ENCODE measurements at places on chromosomes 2 and 18.

DNA sequence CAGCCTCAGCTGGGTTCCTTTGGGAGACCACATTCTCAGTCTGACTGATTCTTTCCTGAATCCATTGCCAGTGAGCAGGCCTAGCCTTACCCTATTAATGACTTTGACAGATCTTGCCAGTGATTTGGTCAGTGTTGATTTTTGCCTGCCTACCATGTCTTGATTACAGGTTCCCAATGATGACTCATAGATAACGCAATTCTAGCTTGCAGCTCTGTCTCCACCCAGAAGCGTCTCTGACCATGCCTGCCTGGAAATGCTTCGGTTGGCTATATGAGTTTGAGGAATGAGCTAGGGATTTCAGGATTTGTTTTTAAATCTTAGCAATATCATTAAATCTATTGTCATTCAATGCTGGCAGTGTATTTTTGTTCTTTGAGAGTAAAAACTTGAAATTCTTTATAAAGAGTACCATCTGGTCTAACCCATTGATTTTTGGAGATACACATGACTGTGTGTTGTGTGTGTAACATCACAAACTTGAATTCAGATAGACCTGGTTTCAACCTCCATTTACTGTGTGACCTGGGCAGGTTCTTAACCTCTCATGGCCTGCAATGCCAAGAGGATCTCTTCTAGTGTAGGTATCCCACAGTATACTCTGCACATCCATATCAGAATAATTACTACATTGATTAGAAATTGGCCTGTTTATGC lies 57.0 kb downstream of the CCDC150 start:
- DNase-seq, result no peak

- DNase-seq, result no peak
Observed at GRCh38 chr2:12705230-12705629, 11.5 kb upstream of the TRIB2 start.

DNA sequence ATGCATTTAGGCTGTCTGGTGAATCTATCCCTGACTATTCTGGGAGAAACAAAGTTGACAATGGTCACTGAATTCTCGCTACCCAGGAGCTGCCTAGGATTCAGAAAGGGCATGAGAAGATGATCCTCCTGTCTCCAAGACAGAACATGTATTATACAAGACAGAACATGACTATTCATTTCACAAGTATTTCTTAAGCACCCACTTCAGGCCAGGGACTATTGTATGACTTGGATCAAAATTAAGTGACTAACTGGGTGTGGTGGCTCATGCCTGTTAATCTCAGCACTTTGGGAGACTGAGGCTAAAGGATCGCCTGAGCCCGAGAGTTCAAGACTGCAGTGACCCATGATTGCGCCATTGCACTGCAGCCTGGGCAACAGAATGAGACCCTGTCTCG lies 235.8 kb upstream of the RAB12 start:
- no peak for DNase-seq

- DNase-seq, result no peak
Observed at GRCh38 chr2:73939419-73939818, 12.7 kb downstream of the DGUOK start.

- no peak for DNase-seq
Observed at GRCh38 chr2:238231809-238232208, 8.0 kb downstream of the HES6 start.

DNA sequence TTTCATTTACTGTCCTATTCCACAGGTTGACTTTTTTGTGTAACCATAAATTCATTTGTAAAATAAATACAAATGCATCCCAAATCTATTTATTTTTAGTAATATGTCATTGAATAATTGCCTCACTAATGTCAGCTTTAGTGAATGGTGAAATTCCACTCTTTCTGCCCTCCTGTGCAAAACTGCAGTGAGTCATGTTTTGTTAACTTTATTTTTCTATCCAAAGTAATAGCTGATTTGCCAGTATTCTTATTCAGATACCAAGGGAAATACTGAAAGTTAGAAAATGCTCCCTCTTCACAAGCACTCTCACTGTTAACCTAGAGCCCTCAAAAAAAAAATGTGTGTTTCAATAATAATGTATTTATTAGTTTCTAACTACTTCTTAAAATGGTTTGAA lies 322.8 kb downstream of the RIT2 start:
- no peak for DNase-seq

DNA sequence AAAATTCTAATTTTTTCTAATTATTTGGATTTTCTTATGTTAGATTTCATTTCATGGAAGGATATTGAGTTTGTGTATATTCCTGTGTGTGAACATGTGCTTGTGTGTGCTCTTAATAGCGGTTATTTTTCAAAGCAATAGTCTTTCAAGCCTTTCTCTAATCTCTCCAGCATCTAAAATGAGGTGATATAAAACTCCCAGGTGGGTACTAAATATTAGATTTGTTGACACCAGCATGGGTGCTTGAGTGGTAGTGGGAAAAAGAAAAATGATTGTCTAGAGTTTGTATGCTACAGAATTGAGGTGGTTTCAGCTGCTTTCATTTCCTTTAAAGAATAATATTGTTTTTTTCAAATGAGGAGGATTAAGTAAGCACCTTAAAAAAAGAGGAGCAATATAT lies 296.8 kb downstream of the PARD3B start:
- no peak for DNase-seq

DNA sequence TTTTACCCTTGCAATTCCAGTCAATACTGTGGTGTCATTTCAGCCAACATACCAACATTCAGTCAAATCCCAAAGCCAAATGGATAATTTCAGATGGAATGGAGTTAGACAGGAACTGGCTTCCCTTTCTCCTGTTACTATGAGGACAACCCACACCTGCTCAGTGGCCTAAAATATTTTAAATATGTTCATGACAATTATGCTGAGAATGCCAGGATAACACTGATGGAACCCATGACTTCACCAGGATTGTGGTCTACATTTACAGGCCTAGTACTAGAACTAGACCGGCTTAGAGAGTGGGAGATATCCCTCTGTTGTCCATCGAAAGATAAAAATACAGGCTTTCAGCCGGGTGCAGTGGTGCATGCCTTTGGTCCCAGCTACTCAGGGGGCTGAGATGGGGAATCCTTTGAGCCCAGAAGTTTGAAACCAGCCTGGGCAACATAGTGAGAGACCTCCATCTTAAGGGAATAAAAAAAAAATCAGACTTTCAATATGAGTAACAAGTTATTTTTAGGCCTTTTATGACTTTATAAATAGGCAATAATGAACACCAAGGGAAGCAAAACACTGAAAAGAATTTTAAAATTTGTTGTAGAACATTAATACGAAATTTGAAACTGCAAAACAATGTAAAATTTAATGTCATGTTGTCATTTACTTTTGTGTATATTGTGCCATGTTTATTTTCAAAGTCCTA lies 14.2 kb downstream of the GPATCH11 start:
- DNase-seq, result no peak

- DNase-seq, result no peak
Observed at GRCh38 chr2:214103276-214104001, 307.4 kb upstream of the VWC2L start.

- no peak for DNase-seq
Observed at GRCh38 chr2:193482557-193482956, 1287.8 kb upstream of the TMEFF2 start.

GRCh38 chr2:206392118-206392517 lies 51.2 kb upstream of the ADAM23 start:
- no peak for DNase-seq

DNA sequence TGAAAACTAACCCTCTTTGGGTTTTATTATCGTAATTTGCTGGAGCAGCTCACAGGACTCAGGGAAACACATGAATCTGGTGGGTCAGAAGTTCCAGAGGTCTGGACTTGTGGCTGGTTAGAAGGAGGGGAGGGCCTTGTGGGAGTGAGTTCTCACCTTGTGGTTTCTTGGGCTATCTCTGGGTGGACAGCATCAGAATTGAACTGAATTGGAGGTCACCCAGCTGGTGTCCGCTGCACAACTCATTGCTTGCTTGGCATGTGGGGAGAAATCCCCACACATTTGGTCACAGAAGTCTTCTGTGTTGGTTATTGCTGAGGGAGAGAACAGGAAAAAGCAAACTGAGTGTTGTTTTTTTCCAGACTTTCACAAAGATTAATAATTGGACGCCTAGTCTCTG lies 27.5 kb downstream of the ZNF892 start:
- DNase-seq, result no peak

- DNase-seq, result no peak
Observed at GRCh38 chr18:58606236-58606635, 22.7 kb downstream of the ALPK2 start.

DNA sequence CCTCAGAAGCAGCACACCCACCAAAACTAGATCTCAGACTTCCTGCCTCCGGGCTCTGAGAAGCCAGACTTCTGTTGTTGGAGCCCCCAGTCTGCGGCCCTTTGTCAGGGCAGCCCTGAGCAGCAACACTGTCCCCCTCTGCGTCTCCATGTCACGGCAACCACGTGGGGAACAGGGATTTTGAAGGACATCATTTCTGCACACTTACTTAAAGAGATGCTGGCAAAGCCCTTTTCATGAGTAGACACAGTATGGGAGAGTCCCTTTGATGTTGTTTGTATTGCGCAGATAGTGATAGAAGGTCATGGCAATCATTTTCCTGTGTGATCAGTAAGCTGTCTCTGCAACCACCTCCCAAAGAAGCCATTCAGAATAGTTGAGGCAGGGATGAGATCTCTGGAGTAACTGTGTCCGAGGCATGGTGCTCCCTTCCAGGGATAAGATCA lies 69.1 kb upstream of the ID2 start:
- DNase-seq, result no peak

DNA sequence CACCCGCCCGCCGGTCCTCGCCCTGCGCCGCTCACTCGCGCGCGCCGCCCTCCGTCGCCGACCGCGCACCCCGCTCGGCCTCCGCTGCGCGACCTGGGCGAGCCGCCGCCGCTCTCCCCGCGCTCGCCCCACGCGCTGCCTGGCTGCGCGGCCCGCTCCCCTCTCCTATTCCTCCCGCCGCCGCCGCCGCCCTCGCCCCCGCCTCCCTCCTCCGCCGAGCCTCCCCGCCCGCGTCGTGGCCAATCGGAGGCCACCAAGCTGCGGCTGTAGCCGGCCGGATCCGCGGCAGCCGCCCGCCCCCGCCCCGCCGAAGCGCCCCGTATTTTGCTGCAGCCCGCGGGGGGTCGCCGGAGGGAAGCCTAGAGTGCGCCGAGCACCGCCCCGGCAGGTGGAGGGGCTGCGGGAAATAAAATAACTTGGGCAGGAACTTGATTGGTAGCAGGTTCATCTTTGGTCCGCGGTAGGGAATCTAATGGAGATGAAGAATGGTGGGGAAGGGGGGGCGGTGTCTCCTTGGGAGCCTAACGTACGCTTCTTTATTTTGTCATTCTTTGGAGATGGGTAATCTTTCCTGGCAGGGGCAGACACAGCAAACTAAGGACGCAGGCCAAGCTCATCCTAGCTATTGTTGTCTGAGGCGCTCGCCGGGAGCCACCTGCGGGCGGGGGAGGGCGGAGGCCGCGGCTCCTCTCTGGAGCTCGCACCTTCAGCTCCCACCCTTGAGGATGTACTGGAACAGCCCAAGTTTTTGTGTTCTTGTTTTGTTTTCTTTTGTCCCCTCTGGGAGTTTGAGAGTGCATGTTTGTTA lies 1.1 kb upstream of the CDH2 start:
- no peak for DNase-seq

DNA sequence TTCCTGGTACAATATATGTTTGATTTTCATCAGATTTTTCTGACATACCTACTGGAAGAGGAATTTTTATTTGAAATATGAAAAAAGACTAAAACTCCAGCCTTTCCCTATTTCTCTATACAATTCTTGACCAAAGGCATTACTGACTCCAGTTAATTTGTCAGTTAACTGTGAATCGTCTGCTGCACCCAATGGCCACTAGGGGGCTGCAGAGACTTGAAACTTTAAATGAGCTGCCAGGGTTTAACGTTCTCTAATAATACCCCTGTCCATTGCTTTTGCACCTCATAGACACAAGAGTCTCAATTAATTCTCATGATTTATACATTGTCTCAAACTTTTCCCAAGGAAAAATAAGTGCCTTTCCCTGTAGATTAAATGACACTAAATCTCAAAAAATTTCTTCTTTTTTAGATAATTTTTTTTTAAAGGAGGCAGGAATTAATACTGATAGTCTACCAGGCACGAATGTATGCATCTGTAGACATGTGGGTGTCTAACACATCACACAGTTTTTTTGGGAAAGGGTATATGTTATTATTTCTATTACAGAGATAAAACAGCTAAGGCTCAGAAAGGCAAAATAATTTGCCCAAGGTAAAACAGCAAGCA lies 1.8 kb upstream of the ALK start:
- DNase-seq, result no peak

- DNase-seq, result no peak
Observed at GRCh38 chr2:180572346-180572745, 408.1 kb upstream of the UBE2E3 start.

GRCh38 chr2:95079199-95079683 lies 42.4 kb downstream of the MRPS5 start:
- no peak for DNase-seq

- DNase-seq, result no peak
Observed at GRCh38 chr18:79948719-79949411, 2.6 kb downstream of the SLC66A2 start.

DNA sequence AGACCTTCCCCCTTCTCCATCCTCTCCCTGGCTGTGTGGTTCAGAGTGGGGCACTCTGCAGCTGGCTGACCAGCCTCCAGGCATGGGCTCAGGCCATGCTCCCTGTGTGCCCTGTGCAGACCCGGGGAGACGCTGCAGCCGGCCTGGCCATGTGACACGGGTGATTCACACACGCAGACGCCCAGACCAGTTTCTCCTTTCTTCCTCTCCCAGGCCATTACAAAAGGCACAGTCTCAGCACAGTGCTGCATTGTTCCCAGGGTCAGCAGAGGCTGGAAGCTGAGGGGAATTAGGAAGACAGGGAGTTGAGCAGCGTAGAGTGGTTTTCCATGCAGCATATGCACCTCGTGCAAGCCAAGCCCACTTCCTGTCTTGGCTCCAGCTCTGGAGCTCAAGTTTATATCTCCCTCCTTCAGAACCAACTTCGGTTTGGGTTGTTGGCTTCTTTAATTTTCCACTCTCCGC lies 288.5 kb downstream of the TNS1 start:
- no peak for DNase-seq

- DNase-seq, result no peak
Observed at GRCh38 chr2:64344999-64345576, 108.9 kb upstream of the LGALSL start.

- no peak for DNase-seq
Observed at GRCh38 chr2:177429688-177430325, 37.2 kb downstream of the AGPS start.

All from activated B cell treated with CpG ODN at 0.5 μM for 24 hours (primary cell).